ENCODE measurements at places on chromosomes 5 and 9.

GRCh38 chr5:110268985-110269384, 457.5 kb downstream of the TMEM232 start:
- DNase-seq: no peak

DNA sequence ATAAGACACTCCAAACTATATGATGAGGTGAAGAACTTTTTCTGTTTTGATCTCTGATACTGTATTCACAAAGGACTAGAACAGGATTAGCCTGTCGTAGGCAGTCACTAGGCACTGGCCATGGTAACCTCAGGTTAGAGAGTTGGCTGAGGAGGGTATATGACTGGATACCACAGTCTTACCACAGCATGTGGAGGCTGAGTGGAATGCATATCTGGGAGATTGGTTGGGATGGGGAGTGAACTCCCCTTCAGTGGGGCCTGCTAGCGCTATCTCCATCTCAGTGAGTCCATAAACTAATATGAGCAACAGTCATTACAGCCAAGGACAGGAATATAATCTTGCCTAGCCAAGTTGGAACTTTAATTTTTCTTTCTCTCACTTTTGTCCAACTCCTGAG, 339.1 kb downstream of the SPATA31D1 start:
- no peak for DNase-seq

DNA sequence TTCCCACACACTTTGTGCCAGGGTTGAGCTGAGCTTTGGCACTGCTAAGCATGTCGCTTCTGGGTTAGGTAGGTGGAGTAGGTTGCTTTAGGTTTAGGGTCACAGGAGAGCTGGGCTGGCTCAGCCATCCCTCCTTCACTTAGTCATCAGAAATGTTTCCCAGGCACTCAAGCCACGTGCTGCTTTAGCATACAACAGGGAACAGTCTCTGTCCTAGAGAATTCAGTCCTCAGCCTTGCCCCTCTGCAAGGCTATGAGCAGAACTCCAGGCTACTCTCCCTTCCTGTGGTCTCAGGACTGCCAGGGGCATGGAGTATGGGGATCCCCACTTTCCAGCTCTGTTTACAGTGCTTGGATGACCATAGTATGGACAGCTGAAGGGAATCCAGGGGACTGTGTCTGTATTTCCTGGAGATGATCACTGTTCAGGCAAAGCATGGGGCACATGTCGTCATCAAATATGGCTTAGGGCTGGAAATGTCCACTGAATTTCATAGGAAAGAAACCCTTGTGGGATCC, 7.5 kb upstream of the ANKRD33B start:
- DNase-seq: no peak

DNA sequence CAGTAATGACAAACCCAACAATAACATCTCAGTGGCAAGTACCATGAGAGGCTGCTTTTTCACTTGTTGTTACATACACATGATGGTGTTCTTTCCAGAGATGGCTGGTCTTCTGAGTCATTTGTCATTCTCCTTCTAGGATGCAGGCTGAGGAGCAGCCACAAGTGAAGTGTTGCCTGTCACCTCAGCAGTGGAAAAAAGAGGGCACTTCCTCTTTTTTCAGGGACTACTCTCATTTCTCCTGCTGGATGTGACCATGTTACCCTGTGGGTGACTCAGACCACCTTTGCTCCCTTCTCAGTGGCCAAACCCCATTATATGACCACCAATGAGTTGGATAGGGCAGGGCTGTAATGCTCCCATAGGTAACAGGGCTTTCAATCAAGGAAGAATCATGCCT, 587.0 kb upstream of the ADAMTS16 start:
- no peak for DNase-seq

- DNase-seq: no peak
Observed at GRCh38 chr9:113559834-113560800, 96.6 kb downstream of the RGS3 start.

DNA sequence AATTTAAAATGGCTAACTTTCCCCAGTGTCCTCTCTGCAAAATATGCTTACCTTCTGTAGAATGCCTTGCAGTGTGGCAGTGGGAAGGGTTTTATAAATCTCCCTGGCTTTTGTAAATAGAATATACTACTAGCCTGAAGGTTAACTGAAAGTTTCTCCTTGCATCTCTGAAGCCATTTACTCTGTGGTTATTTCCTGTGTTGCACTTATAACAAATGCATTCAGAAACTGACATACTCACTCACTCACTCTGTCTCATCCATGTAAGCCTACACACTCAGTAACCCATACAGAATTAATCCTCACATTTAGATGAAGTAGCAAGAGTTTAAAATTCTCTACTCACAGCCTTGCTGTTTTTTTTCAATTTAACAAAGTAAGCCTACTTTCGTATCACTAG, 87.1 kb upstream of the SH3GL2 start:
- DNase-seq: no peak

- DNase-seq: peak; percentile 68
Observed at GRCh38 chr9:27414220-27414761, 109.8 kb upstream of the IFNK start.

Data from cerebellar cortex (tissue), 1 donor.